ENCODE measurements at places on chromosomes 5 and 9.

DNA sequence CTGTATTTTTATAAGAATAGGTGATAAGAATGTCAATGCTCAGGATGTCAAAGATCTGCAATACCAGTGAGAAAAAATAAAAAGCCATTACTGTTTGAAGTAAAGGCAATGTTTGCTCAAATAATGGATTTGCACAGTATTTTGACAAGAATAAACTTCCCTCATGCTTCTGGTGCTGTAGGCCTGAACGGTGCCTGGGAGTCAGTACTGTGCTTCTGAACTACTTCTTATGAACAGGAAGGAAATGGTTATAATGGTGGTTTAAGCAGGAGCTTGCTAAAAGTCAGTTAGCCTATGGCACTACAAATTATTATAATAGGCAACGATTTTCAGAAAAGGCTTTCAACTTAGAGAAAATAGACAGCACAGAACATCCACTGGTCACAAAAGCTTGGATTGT lies 548.3 kb upstream of the CDH18 start:
- DNase-seq: no peak

- DNase-seq: no peak
Observed at GRCh38 chr5:67063055-67063454, 133.5 kb downstream of the CD180 start.

GRCh38 chr5:56059854-56060253 lies 65.1 kb upstream of the IL6ST start:
- no peak for DNase-seq

GRCh38 chr5:151040211-151040747 lies 19.9 kb downstream of the GPX3 start:
- DNase-seq: peak; percentile 41

- peak; percentile 15 for DNase-seq
Observed at GRCh38 chr9:92807757-92808725, 43.4 kb upstream of the BICD2 start.

GRCh38 chr9:12856603-12857002 lies 81.8 kb downstream of the LURAP1L start:
- DNase-seq: no peak

- no peak for DNase-seq
Observed at GRCh38 chr9:115629879-115630840, 512.2 kb upstream of the TNC start.

DNA sequence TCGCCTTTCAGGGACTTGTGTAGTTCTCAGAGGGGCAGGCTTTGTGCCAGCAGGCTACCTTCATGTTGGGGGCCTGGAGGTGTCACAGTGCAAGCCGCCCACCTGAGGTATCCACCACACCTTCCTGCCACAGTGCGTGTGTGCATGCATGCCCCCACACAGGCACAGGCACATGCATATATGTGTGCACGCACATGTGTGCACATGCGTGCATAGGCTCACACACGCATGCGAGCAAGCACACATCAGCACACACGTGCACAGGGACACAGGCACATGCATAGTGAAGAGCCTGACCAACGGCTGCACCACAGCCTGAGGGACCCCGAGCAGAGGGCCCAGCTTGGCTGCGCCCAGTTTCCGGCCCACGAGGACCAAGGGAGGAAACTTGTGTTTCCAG lies 36.1 kb downstream of the IRX4 start:
- no peak for DNase-seq

GRCh38 chr9:34456746-34457145 lies 1.6 kb downstream of the FAM219A start:
- no peak for DNase-seq

DNA sequence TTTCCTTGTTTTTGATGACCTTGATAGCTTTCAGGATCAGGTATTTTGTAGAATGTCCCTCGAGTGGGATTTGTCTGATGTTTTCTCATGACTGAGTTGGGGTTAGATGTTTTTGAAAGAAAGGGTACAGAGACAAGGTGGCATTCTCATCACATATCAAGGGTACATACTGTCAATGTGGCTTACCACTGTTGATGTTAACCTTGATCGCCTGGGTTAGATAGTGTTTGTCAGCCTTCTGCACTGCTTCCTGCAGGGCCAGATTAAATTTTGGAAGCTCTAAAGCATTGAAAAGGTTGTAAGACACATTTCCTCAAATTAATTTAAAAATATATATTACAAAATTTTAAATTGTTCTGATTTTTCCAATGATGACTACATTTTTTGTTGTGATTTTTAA lies 287.4 kb upstream of the ACTBL2 start:
- DNase-seq: no peak

GRCh38 chr9:16344343-16344742 lies 526.1 kb downstream of the BNC2 start:
- peak; percentile 59 for DNase-seq

DNA sequence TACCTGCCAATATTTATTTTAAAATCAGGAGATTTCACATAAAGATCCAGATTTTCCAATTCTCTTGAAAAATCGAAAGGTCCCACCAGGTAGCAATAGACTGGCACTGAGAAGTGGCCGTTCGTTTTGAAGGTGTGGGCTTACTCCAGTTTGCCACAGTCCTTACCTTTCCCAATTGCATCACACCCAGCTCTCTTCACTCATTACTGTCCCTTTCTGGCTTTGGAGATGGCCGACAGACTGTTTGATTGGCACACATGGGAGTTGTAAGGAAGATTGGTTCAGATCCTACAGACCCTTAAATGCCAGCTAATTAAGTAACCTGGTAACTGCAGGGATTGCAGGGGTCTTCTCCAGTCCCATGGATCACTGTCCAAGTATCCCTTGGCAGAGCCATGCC lies 68.7 kb upstream of the LARP1 start:
- DNase-seq: no peak

- DNase-seq: peak; percentile 64
Observed at GRCh38 chr5:125274938-125275724, 528.7 kb upstream of the ZNF608 start.

- DNase-seq: peak; percentile 18
Observed at GRCh38 chr5:159951387-159951786, 35.1 kb downstream of the ADRA1B start.

DNA sequence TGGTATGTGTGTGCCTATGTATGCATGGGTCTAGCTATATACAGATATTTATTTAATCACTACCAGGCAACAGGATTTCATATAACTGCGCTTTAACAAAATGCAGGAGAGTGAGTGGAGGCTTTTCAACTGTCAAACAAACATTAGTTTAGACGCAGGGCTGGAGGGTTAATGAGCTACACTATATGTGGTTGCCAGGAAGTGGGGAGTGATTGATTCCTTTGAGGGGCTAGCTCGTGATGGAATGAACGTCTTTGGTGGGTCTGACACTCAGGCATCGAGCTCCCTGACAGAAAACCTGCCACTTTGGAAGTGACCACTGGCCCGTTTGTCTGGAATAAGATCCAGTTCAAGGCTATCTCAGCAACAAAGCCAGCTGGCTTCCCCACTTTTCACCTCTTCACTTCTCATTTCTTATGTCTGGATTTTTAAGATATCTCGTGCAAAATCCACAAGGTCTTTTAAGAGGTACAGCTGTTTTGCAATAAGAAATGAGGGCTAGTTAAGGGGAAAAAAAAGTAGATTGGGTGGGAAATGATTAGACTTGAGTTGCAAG lies 78.0 kb downstream of the CFAP77 start:
- no peak for DNase-seq

DNA sequence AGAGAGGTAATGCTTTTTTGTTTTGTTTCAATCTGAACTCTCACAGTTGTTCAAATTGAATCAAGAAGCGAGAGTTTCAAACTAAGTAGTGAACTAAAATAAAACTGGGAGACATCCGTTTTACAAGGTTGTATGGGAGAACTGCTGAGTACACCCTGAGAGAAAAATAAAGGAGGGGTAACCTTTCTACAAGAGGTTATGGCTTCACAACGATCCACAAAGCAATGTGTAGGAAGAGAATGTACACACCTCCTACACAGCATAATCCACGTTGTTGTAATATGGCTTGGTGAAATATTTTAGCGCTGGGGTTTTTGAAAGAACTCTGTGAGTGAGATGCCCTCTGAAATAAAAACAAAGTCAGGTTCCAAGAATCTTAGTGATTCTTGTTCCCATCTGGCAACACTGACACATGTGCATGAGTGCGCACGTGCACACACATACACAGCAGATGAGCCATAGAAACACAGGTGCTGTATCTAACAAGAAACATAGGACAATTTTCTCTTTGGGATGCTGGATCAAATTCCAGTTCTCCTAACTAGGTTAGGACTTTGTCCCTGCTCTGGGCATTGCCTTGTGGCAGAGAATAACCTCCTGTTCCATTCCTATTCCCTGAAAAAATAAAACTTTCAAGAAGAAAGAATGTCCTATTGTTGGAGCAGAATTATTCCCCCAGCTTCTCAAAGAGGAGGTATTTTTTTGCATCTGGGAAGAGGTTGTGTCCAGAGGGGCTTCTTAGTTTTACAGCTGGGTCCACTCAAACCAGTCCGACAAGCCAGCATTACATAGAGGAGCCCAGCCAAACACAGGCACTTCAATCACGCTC lies 94.5 kb upstream of the EFNA5 start:
- DNase-seq: no peak

DNA sequence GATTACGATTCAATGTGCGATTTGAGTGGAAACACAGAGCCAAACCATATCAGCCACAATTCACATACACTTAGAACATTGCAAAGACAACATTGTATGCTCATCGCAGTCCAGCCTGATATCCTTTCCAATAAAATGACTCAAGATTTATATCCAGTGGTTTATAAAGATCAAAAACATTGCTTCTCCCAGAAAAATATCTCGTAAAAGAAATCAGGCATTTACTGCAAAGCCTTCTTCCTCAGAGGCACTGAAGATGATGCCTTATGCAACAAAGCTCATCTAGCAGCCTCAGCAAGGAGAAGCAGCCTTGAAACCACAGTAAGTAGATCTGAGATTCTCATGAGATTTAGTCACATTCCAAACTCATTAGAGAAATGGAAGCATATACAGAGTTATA lies 523.8 kb downstream of the ELAVL2 start:
- no peak for DNase-seq

- no peak for DNase-seq
Observed at GRCh38 chr5:83745816-83746215, 25.2 kb upstream of the HAPLN1 start.

DNA sequence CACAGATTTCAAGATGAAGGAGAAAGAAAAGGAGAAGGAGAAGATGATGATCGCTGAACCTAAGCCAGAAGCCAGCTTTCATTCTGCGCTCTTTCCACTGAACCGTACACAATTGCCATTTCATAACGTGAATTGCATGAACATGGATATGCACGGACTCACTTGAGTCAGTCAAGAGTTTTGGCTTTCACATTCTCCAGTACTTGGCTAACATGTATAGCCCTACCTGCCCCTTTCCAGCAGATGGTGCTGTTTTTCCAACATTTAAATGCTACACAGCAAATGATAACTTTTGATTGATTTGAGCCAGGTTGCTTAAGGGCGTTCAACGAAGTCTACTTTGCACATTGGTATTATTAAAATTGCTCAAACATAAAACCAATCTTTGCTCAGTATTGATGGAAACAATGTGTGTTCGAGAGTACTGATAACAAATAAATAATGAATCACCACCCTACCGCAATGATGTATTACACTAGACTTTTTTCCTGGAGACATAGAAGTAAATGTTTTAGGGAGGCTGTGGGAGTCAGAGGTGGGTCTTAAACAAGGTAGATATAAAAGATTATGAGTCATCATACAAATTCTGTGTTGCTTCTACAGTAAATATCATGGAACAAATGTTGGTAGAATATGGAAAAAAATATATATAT lies 196.4 kb downstream of the TRPM3 start:
- peak; percentile 78 for DNase-seq

DNA sequence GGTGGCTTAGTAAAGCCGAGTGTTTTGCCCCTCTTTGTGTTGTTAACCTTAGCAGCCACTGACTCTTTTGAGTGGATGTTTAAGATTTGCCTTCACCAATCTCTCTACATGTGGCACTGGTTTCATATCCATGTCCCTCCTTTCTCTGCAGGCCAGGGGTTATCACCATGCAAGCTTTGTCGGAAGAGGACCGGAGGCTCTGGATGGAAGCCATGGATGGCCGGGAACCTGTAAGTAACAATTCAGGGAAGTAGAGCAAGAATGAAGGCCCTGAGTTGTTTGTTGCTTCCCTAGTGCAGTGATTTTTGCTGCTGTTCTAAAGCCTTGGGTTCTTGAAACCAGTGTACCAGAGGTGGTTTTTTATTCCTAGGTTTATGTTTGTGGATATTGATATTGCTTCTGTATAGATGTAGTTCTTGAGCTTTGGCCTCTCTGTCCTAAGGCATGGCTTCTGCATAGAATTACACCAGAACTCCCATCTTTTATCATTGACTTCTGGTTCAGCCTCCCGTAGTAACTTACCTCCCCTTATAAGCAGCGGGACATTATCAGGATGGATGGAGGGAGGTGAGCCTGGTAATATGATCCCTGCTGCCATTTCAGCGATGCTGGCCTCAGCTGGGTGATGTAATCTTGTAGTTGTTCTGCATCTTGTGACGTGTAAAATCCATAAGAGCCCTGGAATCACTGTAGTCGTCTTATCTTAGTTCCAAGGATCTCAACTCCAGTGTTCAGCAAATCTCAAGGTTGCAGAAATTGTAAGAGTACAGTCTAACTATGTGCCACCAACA lies 161.9 kb downstream of the ARHGAP26 start:
- no peak for DNase-seq

All from Daoy (cell line).